Foreskin melanocyte (primary cell): ENCODE measurements at places on chromosomes 16 and 17.

- no peak for DNase-seq
These were observed 10.1 kb downstream of the MRM3 start for GRCh38 chr17:792277-792676.

DNA sequence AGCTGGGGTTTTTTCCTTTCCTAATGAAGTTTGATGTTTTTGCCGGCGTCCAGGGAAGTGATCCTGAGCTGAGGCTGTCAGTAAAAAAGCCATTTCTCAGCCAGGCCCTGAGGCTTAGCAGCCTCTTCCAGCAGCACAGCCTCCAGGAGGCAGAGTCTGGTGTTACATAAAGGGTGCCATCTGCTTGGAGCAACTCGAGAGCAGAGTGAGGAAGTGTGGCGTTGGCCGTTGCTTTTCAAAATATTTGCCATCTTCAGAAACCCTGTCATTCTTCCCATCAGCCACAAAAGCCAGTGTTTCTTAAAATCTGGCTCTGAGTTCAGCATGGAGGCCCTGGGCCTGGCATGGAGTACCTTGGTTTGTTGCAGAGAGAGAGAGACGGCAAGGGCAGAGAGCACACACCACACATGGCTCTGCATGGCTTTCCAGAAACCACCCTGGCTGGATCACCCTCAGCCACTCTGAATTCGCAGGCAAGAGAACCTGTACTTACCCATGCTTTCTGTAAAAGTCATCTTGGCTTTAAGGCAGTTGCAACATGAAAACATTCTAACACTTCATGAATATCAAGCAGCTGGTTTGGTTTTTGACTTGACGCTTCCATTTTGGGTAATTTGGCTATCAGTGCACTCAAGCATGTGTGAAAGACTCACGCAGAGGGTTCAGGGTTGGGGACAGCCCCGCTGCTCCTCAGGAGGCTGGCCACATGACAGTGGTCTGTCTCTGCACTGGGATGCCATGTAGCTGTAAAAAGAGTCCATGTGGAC is 21.0 kb downstream of the PMM2 start:
- DNase-seq, result no peak

DNA sequence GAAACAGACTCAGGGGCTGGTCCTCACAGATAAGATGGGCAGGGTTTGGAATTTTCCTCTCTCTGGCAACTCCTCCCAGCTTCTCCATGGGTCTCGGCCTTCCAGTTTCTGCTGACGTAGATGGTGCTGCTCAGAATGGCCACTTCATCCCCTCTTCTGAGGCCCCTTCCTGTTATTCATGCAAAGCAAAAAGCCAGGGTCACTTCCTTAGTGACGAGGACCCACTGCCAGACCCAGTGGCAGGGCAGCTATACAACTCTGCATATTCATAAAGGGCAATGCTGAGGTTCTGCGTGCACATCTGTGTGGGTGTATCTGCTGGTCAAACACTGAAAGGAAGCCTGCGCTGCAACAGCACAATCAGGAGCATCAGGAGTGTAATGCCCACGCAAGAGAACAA is 108.8 kb downstream of the WSCD1 start:
- DNase-seq, result no peak

DNA sequence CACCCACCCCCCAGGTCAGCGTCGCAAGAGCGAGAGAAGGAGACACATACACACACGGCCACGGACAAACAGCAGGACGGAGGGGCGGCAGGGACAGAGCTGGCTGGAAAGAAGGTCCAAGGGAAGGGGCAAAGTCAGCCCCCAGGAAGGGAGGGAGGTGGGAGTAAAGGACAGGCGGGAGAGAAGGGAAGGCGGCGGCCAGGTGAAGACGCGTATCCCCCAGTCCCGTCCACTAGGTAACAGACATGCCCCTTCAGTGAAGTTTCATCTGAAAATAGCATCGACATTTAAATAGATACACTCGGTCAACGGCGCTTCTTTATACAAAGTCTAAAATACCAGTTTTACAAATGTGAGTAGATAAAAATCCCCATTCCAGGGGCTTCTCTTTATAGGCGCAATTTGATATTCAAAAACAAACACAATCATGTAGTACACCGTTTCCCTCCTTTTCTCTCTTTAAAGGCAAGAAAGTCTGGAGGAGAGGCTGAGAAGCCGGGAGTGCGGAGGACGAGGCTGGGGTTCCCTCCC is 4.5 kb downstream of the CBX8 start:
- no peak for DNase-seq

DNA sequence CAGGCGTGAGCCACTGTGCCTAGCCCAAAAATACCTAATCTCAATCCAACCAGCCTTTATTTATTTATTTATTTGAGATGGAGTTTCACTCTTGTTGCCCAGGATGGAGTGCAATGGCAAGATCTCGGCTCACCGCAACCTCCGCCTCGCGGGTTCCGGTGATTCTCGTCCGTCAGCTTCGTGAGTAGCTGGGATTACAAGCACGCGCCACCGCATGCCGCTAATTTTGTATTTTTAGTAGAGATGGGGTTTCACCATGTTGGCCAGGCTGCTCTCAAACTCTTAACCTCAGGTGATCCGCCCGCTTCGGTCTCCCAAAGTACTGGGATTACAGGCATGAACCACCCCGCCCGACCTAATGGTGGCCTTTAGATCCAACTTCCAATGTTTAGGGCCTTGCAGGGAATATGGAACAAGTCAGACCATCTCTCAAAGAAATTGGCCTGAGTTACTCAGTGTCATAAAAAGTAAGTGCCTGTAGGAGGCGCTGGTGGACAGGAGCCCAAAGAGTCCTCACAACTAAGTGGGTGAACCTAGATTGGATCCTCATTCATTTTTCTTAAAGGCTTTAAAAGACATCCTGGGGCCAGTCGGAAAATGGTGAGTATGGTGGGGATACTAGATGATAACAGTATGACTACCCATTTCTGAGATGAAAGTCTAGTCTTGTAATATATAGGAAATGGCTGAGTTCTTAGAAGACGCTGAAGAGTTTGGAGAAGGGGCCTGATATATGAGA is 4.6 kb downstream of the ZSCAN10 start:
- DNase-seq, result peak; percentile 43

GRCh38 chr16:8407351-8407750 is 183.0 kb downstream of the TMEM114 start:
- no peak for DNase-seq

GRCh38 chr17:74037320-74037719 is 166.2 kb upstream of the RPL38 start:
- DNase-seq, result no peak

DNA sequence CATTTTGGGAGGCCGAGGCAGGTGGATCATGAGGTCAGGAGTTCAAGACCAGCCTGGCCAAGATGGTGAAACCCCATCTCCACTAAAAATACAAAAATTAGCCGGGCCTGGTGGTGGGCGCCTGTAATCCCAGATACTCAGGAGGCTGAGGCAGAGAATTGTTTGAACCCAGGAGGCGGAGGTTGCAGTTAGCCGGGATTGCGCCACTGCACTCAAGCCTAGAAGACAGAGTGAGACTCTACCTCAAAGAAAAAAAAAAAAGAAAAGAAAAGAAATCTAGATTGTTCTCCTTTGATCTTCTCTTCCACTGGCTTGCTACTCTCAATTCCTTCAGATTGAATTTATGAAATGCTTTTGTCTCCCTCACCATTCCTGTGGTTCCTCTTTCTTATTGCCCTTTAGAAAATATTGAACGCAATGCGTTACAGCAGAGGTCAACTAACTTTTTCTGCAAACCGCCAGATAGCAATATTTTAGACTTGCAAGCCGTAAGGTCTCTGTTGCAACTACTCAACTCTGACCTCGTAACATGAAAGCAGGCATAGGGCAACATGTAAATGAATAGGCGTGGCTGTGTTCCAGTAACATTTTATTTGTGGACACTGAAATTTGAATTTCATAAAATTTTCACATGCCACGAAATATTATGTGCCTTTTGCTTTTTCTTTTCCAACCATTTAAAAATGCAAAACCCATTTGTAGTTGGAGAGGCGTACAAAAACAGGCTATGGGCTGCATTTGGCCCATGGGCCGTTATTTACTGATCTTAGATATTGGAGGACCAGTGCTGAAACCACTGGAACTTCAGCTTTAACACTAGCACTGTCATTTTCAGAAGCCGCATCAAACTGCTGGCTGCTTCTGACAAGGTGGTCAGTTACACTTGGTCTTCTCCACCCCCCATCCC is 24.8 kb downstream of the PITPNC1 start:
- DNase-seq, result no peak

- no peak for DNase-seq
These were observed 16.0 kb downstream of the COG7 start for GRCh38 chr16:23436951-23437350.

DNA sequence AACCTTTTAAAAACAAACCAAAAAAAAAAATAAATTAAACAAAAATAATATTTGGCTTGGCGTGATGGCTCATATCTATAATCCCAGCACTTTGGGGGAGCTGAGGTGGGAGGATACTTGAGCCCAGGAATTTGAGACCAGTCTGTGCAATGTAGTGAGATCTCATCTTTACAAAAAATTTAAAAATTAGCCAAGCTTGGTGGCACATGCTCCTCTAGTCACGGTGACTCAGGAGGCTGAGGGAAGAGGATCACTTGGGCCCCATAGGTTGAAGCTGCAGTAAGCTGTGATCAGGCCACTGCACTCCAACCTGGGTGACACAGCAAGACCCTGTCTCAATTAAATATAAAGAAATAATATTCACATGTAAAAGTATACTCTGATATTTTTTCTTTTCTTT is 12.2 kb downstream of the GNGT2 start:
- no peak for DNase-seq

- DNase-seq, result no peak
These were observed 4.5 kb downstream of the ARHGAP27 start for GRCh38 chr17:45428050-45428617.

DNA sequence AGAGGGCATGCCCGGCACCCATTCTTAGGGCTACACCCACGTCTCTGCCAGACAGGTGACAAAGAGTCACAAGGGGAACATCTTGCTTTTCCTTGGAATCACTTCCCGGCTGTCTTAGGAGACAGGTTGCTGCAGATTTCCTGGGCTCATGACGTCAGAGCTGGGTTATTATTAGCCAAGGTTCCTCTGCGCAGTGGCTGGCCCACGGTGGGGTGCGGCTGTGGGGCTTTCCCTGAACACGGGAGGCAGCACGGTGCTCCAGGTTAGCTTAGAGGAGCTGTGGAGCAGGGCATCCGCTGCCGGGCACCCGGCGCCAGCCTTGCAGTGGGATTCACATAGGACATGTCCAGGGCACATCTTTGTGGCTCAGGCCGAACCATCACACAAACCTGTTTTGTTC is 118.0 kb upstream of the PLCG2 start:
- DNase-seq, result no peak

GRCh38 chr16:29700253-29700987 is 21.4 kb downstream of the QPRT start:
- peak; percentile 84 for DNase-seq

- no peak for DNase-seq
These were observed 16.3 kb downstream of the ALOX15 start for GRCh38 chr17:4625181-4625617.

GRCh38 chr17:1033503-1033902 is 36.6 kb downstream of the TIMM22 start:
- DNase-seq, result no peak

GRCh38 chr17:71636644-71637043 is 484.2 kb upstream of the SOX9 start:
- DNase-seq, result no peak

DNA sequence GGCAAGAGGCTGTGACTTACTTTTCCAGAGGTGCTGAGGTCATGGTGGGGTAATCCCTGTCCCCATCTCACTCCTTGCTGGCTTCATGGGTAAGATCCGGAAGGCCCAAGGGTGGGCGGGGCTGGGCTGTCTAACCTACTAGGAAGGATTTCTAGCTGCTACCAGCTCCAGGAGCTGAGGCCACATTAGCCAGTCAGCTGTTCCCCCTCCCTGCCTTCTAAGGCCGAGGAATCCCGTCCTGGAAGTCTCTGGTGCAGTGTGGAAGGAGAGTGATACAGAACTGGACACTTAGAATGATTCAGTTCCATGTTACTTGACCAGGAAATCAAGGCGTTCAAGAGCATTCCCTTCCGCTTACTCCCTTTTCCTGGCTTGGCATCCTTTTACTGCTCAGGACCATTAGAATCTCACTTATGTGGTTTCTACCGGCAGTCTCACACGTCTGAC is 8.9 kb downstream of the GNGT2 start:
- DNase-seq, result no peak

DNA sequence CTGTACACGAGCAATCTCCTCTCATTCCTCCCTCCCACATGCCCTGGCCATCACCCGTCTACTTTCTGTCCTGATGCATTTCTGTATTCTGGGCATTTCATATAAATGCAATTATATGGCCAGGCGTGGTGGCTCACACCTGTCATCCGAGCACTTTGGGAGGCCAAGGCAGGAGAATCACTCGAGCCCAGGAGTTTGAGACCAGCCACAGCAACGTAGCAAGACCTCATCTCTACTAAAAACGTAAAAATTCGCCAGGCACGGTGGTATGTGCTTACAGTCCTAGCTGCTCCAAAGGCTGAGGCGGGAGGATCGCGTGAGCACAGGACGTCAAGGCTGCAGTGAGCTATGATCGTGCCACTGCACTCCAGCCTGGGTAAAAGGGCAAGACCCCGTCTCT is 4.8 kb downstream of the MEAK7 start:
- no peak for DNase-seq

DNA sequence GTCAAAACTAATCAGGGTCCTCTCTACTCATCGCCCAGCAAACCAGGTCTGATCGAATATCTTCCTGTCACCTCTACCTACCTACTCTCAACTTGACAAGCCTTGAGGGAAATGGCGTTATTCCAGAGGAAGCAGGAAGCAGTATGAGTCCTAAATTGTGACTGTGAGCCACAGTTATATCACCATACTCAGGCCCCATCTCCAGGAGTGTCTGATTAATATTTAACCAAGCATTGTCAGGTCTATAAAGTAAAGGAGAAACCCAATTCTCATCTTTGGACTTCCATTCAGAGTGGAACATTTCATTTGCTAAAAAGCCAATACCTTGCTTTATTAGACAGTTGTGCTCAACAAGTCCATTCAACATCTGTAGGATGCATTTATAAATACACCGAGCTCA is 17.8 kb upstream of the CLEC3A start:
- no peak for DNase-seq

GRCh38 chr17:15263680-15264079 is 1.4 kb downstream of the PMP22 start:
- DNase-seq, result no peak

DNA sequence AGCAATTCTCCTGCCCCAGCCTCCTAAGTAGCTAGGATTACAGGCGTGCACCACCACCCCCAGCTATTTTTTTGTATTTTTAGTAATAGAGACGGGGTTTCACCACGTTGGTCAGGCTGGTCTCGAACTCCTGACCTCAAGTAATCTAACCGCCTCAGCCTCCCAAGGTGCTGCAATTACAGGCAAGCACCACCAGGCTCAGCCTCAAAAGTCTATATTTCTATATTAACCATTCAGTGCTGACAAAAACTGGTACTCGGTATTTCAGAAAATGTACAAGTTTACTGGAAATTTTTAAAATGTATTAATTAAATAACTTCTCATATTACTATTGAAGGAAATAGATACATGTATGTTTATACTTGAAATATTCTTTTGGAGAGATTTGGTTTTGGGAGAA is 1.4 kb upstream of the HEXD start:
- DNase-seq, result no peak
